ENCODE measurements at places on chromosomes 7 and 10. TPM values are rescaled to one million over a fixed set of nuclear protein-coding genes. Genes with fewer than 3 reads are reported as not detected.
A peak's percentile ranks its signal among the peaks of the same experiment; 100 is the strongest.

GRCh38 chr7:119720541-119720940, 552.4 kb upstream of the KCND2 start:
- no peak for DNase-seq
- no peak overlapping the region for H3K27ac ChIP-seq
- no peaks in the 10 kb centered on the region for H3K27me3 ChIP-seq
- H3K4me3 ChIP-seq, result no peak overlapping the region
- H3K36me3 ChIP-seq, result no peaks in the 10 kb centered on the region

DNA sequence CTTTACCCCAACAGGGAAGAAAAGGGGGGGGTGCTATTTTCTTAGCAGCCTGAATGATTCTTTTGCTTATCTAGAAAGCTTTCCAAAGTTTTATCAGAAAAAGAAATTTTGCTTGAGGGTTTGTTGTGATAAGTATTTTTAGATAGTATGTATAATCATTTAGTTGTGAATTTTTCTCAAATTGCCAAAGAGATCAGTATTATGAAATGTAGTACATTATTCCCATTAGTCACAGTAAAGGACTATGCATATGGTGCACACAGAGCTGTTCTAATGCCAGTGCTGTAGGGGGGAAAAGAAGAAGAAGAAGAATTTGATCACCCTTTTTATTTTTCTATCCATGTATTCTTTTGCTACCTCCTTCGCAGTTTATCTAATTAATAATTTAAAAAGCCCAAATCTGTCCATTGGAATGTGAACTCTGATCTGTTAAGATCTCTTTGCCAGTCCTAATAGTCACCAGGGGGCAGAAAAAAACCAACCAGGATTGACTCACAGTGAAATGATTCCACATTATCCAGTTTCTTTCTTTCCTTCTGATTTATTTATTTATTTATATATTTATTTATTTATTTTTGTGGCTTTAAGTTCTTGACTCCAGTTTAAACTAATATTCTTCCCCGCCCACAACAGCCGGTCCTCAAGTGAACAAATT, 4.7 kb downstream of the RBM20 start:
- H3K4me3 ChIP-seq, result no peak overlapping the region
- no peak overlapping the region for H3K27ac ChIP-seq
- H3K4me1 ChIP-seq, result peaks cover 39% of the 10 kb centered on the region
- peaks cover 53% of the 10 kb centered on the region for H3K27me3 ChIP-seq
- DNase-seq, result no peak
- H3K36me3 ChIP-seq, result no peaks in the 10 kb centered on the region

GRCh38 chr7:108310351-108310750, 145.9 kb downstream of the NRCAM start:
- no peak for DNase-seq
- H3K4me3 ChIP-seq, result no peak overlapping the region
- H3K36me3 ChIP-seq, result no peaks in the 10 kb centered on the region
- no peaks in the 10 kb centered on the region for H3K27me3 ChIP-seq
- peaks cover 37% of the 10 kb centered on the region for H3K4me1 ChIP-seq

DNA sequence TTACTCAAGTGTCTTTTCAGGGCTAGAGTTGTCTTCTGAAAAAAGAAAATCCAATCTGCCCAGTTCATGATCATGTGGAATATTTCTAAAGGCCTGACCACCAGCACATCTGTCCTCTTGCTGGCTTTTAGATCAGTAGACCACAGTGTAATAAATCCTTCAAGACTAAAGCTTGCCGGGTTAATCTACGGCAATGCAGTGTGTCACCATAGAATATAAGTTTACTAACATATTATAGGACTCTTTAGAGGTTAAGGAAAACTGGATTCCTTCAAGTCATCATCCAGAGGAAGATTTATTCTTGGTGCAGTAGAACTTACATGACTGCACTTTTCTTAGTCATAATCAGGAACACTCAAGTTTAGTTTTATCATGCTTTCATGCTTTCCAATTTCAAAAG, 349.5 kb downstream of the SEMA3D start:
- no peaks in the 10 kb centered on the region for H3K27me3 ChIP-seq
- no peaks in the 10 kb centered on the region for H3K4me1 ChIP-seq
- no peak overlapping the region for H3K4me3 ChIP-seq

- H3K27me3 ChIP-seq, result no peaks in the 10 kb centered on the region
- DNase-seq, result no peak
Measured at GRCh38 chr10:48552946-48553564, 51.8 kb downstream of the ARHGAP22 start.

DNA sequence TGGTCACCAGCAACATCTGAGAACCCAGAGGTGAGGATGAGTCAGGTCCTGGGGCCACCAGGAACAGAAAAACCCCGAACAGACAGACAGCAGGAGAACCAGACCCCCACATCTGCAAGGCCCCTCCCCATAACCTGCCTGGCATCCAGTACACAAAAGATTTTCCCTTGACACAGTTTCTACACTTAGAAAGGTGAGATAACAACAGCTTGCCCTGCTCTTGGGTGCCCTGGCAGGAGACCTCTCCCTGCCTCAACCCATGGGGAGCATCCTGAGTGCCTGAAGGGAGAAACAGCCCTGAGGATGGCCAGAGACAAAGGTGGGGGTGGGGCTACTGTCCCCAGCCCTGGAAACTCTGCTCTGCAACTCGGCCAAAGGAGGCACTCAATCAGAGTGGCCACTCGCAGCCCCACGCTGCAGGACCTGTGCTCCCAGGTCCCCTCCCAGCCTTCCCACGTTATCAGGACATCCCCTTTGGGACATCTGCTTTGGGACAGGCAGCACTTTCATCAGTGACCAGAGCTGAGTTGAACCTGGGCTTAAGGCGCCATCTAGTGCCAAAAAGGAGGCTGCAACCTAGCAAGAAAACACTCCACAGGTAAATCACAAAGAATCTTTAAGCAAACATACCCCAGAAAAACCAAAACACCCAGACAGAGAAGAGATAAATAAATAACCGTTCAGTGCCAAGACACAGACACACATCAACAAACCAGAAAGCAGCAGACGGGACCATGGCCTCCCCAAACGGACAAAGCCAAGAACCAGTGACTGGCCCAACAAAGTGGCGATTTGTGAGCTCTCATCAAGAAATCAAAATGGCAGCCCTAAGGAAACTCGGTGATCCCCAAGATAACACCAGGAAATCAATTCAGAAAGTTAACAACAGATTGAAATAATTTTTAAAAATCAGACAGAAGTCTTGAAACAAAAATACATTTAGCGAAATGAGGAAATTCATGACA, 233.7 kb downstream of the PTPRN2 start:
- peaks cover 5% of the 10 kb centered on the region for H3K27me3 ChIP-seq
- no peaks in the 10 kb centered on the region for H3K4me1 ChIP-seq
- H3K4me3 ChIP-seq, result no peak overlapping the region

DNA sequence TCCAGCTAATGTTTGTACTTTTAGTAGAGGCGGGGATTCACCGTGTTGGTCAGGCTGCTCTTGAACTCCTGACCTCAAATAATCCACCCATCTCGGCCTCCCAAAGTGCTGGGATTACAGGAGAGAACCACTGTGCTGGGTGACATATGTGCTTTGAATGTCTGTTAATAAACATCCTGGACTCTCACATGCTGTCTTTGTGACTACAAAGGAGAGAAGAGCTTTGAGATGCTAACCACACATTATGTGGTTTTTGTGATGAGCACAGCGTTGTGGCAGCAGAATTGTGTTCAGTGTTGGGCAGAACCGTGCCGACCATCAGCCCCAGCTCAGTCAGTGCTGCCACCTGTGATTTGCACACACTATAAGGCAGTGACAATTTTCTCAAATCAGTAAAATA, 500.1 kb upstream of the KLF6 start:
- no peaks in the 10 kb centered on the region for H3K36me3 ChIP-seq
- DNase-seq, result peak; percentile 4
- no peak overlapping the region for H3K4me3 ChIP-seq
- peak overlapping the region; percentile 51 for H3K27ac ChIP-seq

- no peak for DNase-seq
- no peaks in the 10 kb centered on the region for H3K4me1 ChIP-seq
- no peaks in the 10 kb centered on the region for H3K36me3 ChIP-seq
- no peak overlapping the region for H3K4me3 ChIP-seq
- peaks cover 3% of the 10 kb centered on the region for H3K27me3 ChIP-seq
Measured at GRCh38 chr7:156279635-156280034, 360.9 kb upstream of the RNF32 start.

DNA sequence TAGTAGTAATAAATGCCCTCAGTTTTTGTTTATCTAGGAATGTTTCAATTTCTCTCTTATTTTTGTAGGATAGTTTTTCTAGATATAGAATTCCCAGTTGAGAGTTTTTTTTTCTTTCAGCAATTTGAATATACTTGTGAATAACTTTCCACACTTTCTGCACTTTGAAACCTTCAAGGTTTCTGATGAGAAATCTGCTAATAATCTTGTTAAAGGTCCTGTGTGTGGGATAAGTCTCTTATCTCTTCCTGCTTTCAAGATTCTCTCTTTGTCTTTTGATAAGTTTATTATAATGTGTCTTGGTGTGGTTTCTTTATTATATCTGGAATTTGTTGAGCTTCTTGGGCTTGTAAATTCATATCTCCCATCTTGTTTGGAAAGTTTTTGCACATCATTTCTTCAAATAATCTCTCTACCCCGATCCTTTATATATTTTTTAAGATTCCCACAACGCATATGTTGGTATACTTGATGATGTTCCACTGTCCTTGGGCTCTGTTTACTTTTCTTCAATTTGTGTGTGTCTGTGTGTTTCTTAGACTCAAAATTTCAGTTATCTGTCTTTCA, 103.5 kb downstream of the MKX start:
- H3K4me1 ChIP-seq, result peaks cover 2% of the 10 kb centered on the region
- no peak for DNase-seq
- H3K36me3 ChIP-seq, result no peaks in the 10 kb centered on the region
- H3K27me3 ChIP-seq, result peaks cover under 1% of the 10 kb centered on the region

DNA sequence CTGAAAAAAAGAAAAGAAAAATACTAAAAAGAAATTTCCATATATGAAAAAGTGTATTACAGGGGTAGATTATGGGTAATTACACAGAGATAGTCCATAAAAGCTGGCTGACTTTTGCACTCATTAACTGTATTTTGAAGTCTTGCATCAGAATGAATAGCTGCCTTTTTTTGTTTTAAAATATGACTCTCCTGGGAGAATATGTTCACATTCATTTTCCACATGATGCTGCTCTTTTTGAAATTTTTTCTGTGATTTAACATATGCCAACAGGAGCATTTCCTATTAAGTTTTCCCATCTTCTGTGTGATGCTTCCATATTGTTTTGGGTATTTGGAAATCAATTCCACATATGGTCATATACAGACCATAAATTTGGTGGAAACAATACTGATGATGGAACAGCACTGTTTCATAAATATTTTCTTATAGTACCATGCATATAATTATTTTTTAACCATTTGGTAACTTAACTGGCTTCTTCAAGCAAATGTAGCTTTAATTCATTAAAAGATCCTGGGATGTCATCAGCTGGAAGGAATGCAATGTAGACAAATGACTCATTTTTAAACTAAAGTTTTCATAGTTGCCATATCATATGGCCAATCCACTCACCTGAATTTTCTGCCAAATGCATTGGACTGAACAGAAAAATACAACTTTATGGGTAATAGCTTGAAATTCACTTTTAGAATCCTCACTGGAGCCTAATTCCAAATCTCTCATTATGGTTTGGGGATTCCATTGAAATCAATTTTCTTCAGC, 313.9 kb upstream of the GLI3 start:
- no peak overlapping the region for H3K27ac ChIP-seq
- H3K27me3 ChIP-seq, result no peaks in the 10 kb centered on the region
- H3K4me3 ChIP-seq, result no peak overlapping the region
- H3K4me1 ChIP-seq, result no peaks in the 10 kb centered on the region
- H3K36me3 ChIP-seq, result no peaks in the 10 kb centered on the region
- DNase-seq, result no peak

DNA sequence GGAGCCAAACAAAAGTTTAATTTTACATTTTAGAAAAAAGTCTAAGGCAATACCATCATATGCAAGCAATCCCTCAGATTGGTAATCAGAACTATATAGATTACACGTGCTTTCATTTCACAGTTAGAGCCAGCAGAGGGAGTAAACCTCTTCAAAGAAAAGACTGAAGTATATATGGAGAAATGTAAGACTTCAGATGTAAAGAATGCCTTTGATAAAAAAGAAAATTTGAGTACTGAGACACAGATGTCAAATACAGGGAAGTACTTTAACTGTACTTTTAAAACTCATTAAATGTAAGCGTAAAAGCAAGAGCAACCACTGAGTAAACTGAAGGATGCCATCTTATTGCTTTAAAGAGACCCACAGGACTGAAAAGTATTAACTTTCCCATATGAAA, 101.4 kb upstream of the FAM133B start:
- peak overlapping the region; percentile 59 for H3K27ac ChIP-seq
- no peak overlapping the region for H3K4me3 ChIP-seq
- H3K36me3 ChIP-seq, result peaks cover 59% of the 10 kb centered on the region
- no peaks in the 10 kb centered on the region for H3K27me3 ChIP-seq
- DNase-seq, result peak; percentile 40

- no peak overlapping the region for H3K4me3 ChIP-seq
- H3K4me1 ChIP-seq, result no peaks in the 10 kb centered on the region
- no peaks in the 10 kb centered on the region for H3K27me3 ChIP-seq
- no peaks in the 10 kb centered on the region for H3K36me3 ChIP-seq
Measured at GRCh38 chr10:106474876-106475275, 689.6 kb downstream of the SORCS1 start.

- DNase-seq, result no peak
- no peak overlapping the region for H3K4me3 ChIP-seq
- H3K27me3 ChIP-seq, result no peaks in the 10 kb centered on the region
- H3K36me3 ChIP-seq, result peaks cover 31% of the 10 kb centered on the region
- no peak overlapping the region for H3K27ac ChIP-seq
- peaks cover 11% of the 10 kb centered on the region for H3K4me1 ChIP-seq
Measured at GRCh38 chr7:105364684-105365083, 24.0 kb downstream of the SRPK2 start.

- no peaks in the 10 kb centered on the region for H3K4me1 ChIP-seq
- H3K27me3 ChIP-seq, result peaks cover 4% of the 10 kb centered on the region
- H3K4me3 ChIP-seq, result no peak overlapping the region
- no peak overlapping the region for H3K27ac ChIP-seq
- no peaks in the 10 kb centered on the region for H3K36me3 ChIP-seq
Measured at GRCh38 chr10:78865931-78866717, 202.6 kb upstream of the ZMIZ1 start.

DNA sequence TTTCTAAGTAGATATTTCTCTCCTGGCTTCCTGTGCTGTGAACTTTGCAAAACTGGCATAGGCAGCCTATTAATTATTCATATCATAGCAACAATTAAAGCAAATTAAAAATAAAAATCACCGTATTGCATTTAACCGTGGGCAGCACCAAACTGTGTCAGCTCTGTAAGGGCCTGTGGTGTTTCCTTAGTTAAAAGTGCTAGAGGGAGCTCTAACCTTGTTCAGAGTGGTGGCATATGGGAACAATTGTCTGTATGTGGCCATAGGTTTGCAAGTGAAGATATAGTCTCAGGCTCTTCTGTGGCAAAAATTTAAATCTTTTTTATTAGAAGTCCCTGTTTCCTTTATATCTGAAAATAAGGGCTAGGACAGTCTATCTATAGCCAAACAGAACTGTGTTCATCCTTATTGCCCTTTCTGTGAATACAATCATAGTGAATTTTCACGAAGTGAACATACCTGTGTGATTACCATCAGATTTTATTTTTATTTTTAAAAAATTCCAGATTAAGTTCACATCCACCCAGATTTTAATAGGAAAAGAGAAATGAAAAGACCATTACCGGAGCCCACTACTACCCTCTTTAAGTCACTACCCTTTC, 92.6 kb downstream of the POLL start:
- no peak overlapping the region for H3K27ac ChIP-seq
- DNase-seq, result no peak
- no peaks in the 10 kb centered on the region for H3K27me3 ChIP-seq

- H3K4me3 ChIP-seq, result no peak overlapping the region
- H3K4me1 ChIP-seq, result no peaks in the 10 kb centered on the region
- peaks cover 5% of the 10 kb centered on the region for H3K27me3 ChIP-seq
- no peak overlapping the region for H3K27ac ChIP-seq
- H3K36me3 ChIP-seq, result no peaks in the 10 kb centered on the region
Measured at GRCh38 chr7:103632972-103633371, 187.0 kb upstream of the SLC26A5 start.

Gene ANXA8L1
- not detected for total RNA-seq

Gene TAS2R5
- total RNA-seq, result 1.8 TPM

Gene SPDYE6
- not detected for total RNA-seq

Gene DENND11
- 32.2 TPM for total RNA-seq

Gene CPN1
- total RNA-seq, result not detected
